ENCODE measurements at places on chromosomes 16 and 17.

GRCh38 chr17:57203040-57203439, 53.3 kb upstream of the MSI2 start:
- H3K4me1 ChIP-seq: peaks cover 21% of the 10 kb centered on the region
- H3K27ac ChIP-seq: no peak overlapping the region
- DNase-seq: no peak
- no peaks in the 10 kb centered on the region for H3K36me3 ChIP-seq
- no peaks in the 10 kb centered on the region for H3K27me3 ChIP-seq
- no peak overlapping the region for H3K4me3 ChIP-seq

- peaks cover 15% of the 10 kb centered on the region for H3K27me3 ChIP-seq
- no peak overlapping the region for H3K27ac ChIP-seq
- no peak overlapping the region for H3K4me3 ChIP-seq
- DNase-seq: no peak
- no peaks in the 10 kb centered on the region for H3K36me3 ChIP-seq
Measured at GRCh38 chr17:43531955-43532354, 14.2 kb downstream of the ETV4 start.

GRCh38 chr17:80729761-80730160, 185.1 kb downstream of the RPTOR start:
- peaks cover 2% of the 10 kb centered on the region for H3K36me3 ChIP-seq
- DNase-seq: no peak
- H3K4me1 ChIP-seq: peaks cover 54% of the 10 kb centered on the region
- peak overlapping the region; percentile 5 for H3K27ac ChIP-seq
- no peaks in the 10 kb centered on the region for H3K27me3 ChIP-seq
- no peak overlapping the region for H3K4me3 ChIP-seq

DNA sequence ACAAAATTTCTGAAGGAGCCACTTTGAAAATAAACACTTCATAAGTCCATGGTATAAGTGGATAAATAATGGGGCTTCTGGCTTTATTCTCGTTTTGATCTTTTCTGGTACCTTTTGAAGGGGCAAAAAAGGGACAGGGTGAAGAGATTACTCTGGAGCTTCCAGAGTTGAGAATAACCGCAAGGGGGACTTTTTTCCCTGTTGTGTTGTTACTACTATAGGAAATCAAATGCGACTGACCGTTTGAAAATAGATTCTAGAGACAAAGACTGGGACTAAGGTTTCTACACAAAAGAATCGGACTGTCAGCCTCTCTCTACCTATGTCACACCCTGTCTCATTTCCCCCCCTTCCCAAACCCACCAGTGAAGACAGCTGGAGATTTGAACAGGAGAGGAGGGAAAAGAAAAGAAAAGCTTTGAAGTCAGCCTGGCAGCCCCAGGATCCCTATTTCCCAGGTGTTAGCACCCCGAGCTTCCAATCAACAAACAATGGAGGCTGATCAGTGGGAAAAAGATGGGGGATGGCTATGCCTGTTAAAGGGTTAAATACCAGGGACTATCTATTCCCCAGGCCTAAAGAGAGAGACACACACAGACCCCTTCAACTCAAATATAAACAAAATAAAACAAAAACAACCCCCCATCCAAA, 8.4 kb downstream of the HOXB4 start:
- H3K27ac ChIP-seq: no peak overlapping the region
- no peak overlapping the region for H3K4me3 ChIP-seq
- no peak for DNase-seq
- H3K27me3 ChIP-seq: no peaks in the 10 kb centered on the region

GRCh38 chr17:76529224-76530094, 8.1 kb downstream of the CYGB start:
- peak overlapping the region; percentile 89 for H3K27ac ChIP-seq
- H3K36me3 ChIP-seq: no peaks in the 10 kb centered on the region
- peaks cover 3% of the 10 kb centered on the region for H3K27me3 ChIP-seq
- no peak overlapping the region for H3K4me3 ChIP-seq
- DNase-seq: no peak
- H3K4me1 ChIP-seq: peaks cover 38% of the 10 kb centered on the region

GRCh38 chr17:15271741-15272140, 6.6 kb upstream of the PMP22 start:
- H3K27me3 ChIP-seq: peaks cover 24% of the 10 kb centered on the region
- no peak for DNase-seq
- no peak overlapping the region for H3K4me3 ChIP-seq
- peaks cover 15% of the 10 kb centered on the region for H3K4me1 ChIP-seq
- no peak overlapping the region for H3K27ac ChIP-seq
- H3K36me3 ChIP-seq: no peaks in the 10 kb centered on the region

GRCh38 chr16:55120826-55121225, 190.2 kb downstream of the IRX5 start:
- DNase-seq: no peak
- H3K4me3 ChIP-seq: no peak overlapping the region
- peaks cover 42% of the 10 kb centered on the region for H3K27me3 ChIP-seq
- no peaks in the 10 kb centered on the region for H3K36me3 ChIP-seq

DNA sequence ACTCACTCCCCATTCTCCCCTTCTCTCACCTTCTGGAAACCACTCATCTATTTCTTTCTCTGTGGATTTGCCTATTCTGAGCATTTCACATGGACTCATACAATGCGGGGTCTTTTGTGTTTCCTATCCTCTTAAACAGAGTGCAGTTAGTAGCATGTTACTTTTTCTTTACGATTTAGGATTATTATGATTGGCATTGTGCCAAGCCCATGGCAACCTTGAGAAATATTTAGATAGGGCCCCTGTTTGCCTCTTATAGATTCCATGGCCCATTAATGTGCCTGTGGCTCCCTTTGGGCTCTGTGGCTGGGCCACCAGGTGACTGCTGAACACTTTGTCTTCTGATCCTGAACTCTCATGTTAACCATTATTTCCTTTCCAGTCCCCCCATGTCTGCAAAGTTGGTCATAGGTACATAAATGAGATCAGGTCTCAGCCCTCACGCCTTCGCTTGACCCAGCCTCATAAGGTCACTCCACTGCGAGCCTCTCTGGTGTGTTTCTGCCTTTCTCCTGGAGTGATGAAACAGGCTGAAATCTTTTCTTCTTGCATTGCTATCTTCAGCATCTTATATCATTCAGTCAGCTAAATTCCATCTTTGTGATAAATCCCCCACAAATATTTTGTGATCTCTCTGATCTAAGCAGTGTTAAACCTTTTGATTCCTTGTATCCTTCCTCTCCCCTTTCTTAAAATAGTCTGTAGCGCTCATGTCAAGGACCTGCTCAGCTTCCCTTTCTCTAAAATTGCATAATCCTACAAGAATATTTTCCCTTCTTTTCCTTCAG, 44.0 kb downstream of the MYH3 start:
- no peaks in the 10 kb centered on the region for H3K36me3 ChIP-seq
- no peak overlapping the region for H3K4me3 ChIP-seq
- no peak for DNase-seq

DNA sequence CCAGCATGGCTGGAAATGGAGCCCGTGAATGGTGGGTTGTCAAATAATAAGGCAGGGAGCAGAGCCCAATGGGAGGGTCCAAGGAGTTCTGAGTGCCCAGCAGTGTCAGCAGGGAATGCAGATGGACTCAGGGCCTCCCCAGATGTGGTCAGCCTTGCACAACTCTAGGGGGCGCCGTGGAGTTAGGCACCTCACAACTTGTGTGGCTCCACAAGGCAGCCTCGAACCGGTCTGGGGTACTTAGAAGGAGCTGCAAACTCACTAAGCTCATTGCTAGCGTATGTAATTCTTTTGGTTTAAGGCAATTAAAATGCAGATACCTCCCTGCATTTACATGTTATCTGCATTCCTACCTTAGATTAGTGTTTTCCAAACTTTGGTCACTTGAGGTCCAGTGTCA, 18.1 kb downstream of the IRF8 start:
- H3K36me3 ChIP-seq: peaks cover 4% of the 10 kb centered on the region
- H3K4me3 ChIP-seq: no peak overlapping the region
- no peak for DNase-seq
- H3K27ac ChIP-seq: no peak overlapping the region
- H3K27me3 ChIP-seq: no peaks in the 10 kb centered on the region
- H3K4me1 ChIP-seq: peaks cover 33% of the 10 kb centered on the region

GRCh38 chr17:50949989-50950877, 84.1 kb upstream of the TOB1 start:
- no peak for DNase-seq
- H3K27ac ChIP-seq: peak overlapping the region; percentile 51
- H3K4me3 ChIP-seq: no peak overlapping the region

All from mesothelial cell of epicardium (in vitro differentiated cells).